SJSA1 (cell line): ENCODE measurements at places on chromosomes 6 and 20.

DNA sequence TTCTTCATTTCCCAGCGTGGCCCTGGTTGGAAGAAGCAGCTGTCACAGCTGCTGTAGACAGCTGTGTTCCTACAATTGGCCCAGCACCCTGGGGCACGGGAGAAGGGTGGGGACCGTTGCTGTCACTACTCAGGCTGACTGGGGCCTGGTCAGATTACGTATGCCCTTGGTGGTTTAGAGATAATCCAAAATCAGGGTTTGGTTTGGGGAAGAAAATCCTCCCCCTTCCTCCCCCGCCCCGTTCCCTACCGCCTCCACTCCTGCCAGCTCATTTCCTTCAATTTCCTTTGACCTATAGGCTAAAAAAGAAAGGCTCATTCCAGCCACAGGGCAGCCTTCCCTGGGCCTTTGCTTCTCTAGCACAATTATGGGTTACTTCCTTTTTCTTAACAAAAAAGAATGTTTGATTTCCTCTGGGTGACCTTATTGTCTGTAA lies 292.7 kb downstream of the ESR1 start:
- DNase-seq, result no peak

- peak; percentile 86 for DNase-seq
Measured at GRCh38 chr6:12008366-12009179, 3.5 kb upstream of the HIVEP1 start.

DNA sequence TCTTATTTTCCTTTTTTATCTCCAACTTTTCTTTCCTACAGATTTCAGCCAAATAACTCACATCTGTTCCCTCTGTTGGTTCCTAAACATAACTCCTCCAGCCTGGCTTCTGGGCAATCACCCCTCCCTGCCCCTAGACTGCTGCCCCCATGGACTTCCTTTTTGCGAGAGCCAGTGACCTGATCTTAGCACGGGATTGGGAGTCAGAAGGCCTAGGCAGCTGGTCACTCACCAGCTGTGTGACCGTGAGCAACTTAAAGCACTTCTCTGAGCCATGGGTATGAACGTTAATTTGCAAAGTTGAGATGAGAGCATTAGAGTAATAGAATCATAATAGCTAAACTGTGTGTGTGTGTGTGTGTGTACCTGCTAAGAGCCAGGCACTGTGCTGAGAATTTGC lies 4.5 kb upstream of the MMP9 start:
- DNase-seq, result no peak

- DNase-seq, result no peak
Measured at GRCh38 chr20:20417876-20418676, 50.2 kb downstream of the INSM1 start.

DNA sequence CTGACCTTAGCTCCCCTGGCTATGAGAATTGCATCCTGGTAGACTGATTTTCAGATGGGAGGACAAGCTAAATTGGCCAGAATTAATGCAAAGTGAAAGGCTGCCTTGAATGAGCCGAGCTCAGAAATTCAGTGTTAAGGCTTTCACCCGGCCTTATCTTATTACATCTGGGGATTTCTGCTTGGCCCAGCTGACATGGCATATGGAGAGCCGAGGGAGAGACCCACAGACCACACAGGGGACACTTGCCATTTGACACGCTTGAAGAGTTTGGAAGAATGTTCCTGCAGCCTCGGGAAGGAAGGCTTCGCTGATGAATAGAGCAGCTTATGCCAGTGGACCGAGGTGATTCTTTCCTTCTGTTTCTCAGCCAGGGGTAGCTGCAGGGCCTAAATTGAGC lies 9.0 kb downstream of the MOCS3 start:
- DNase-seq, result no peak

DNA sequence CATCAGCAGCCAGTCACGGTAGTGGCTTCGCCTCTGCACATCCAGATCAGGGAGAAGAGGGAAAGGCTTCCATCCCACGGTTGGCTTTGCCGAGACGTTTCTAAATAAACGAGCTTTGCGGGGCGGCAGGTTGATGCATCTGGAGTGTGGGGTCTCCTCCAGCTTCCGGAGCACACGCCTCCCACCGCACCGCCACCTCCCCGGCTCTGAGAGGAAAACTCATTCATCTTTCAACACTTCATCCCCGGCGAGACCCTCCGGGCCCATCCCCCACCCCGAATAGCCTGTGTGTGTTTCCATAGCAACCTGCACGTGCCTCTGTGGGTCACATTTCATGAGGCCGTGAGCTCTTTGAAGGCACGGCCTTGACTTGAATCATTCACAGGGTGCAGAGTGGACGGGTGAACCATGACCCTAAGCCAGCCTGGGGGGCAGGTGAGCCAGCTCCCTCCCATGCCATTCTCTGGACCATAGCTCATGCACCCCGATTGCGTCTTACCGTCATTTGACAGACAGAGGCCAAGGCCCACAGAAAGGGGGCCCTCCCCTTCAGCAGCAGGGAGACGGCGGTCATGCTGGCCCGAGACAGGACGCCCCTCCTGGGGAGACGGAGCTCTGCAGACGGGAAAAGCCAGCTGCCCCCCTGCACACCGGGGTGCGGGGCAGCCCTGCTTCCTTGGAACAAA lies 16.2 kb upstream of the CHRNA4 start:
- no peak for DNase-seq

GRCh38 chr20:59182401-59183044 lies 18.9 kb downstream of the ZNF831 start:
- no peak for DNase-seq

DNA sequence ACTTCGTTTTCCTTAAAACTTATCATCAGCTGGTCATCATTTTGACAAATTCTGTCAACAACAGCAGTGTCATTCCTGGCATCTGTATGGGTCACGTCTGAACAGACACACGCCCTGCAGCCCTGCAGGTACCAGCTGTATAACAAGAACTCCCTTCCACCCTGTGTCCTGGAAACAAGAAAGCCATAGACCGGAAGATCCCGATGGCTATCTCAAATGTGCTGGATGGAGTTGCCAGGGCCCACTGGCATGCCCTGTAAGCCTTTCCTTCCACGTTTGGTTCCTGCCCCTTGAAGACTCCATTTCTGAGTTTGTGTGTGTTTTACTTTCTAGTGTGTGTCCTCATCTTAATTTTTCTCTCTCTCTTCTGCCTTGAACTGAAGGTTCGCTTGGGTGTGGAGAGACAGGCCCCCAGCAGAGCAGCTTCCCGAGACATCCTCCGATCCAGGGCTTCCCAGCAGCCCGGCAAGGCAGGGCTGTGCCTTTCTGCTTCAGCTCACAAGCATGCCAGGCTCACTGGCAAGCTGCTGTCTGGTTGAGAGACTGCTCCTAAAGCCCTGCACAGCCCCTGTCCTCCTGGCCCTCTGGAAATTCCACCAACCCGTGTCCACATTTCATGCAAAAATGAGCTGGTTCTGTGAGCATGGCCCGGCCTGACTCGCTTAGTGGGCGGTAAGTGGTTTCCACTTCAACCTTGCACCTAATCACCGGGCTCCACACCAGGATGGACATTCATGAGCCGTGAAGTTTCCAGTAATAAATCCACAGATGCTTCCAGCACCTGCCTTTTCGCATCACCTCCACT lies 8.7 kb downstream of the GFRA4 start:
- no peak for DNase-seq

- no peak for DNase-seq
Measured at GRCh38 chr20:40811660-40812414, 122.8 kb upstream of the MAFB start.

GRCh38 chr6:87822011-87822410 lies 120.0 kb upstream of the AKIRIN2 start:
- DNase-seq, result peak; percentile 18

DNA sequence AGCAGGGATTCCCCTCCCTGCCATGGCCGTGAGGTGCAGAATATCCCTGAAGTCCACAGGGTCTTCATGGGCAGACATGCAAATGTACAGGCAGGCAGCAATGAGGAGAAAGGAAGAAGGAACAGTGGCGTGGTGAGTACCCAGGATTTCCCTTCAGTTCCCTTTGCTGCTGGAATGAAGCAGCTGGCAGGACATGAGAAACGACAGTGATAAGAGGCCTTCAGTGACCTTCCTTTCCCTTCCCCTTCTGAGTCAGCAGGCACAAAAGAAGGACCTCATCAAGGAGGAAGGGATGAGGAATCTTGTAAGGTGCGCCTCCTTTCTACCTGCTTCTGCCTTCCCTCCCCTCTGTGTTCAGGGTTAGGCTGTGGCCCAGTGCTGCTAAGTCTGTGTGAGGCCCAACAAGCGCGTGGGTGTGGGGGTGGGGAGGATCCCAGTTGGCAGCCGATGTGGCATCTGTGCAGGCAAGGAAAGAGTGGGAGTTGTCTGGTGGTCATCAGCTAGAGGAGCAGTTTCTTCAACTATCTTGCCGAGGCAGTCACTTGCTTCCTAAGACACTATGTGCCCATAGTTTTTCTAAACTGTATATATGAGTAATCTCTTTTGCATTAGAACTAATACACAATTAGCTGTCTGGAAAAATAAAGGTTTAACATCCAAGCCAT lies 29.5 kb upstream of the FBXO9 start:
- DNase-seq, result peak; percentile 36

GRCh38 chr6:163828038-163828795 lies 413.7 kb downstream of the QKI start:
- no peak for DNase-seq

DNA sequence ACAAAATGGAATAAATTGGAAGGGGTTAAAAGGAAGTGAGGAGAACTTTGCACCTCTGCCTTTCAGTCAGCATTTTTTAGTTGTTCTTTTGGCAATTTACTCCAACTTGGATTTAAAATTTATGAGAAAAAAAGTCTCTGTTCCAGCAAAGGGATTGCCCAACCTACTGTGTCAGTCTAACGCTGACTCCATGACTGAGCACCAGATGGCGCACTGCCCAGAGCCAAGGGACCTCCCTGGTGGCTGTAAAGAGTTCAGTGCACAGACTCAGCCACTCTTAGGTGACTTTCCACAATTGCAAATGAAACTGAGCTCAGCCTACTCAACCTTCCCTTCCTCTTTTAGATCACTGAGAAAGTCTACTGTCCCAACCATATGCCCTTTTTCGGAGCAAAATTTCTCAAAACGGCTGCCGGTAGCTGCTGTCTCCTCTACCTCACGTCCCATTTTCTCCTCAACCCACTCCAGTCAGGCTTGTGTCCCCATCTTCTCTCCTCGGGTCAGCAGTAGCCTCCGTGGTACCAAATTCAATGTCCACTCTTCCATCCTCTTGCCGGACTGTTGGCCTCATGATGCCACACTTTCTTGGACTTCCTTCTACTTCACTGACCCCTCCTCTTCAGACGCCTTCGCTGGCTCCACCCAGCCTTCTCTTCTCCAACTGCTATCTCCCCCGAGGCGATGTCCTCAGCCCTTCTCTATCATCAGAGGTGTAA lies 38.7 kb downstream of the GSTA2 start:
- peak; percentile 70 for DNase-seq

DNA sequence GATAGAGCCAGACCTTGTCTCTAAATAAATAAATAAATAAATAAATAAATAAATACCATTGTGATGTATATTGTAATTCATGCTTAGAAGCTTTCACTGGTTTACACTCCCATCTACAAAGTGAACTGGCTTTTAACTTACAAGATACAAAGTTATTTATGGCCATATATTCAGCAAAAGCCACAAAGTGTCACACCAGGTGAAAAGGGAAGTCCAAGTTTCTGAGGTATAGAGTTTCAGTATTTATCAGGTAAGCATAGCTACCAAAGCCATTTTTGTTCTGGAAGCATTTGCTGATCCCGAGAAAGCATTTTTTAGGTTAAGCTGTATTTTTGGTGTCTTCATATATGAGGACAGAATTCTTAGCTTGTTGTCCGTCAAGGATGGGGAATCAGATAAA lies 22.1 kb upstream of the PKIG start:
- no peak for DNase-seq

- no peak for DNase-seq
Measured at GRCh38 chr20:51513545-51513944, 29.0 kb downstream of the NFATC2 start.

- DNase-seq, result no peak
Measured at GRCh38 chr6:136539967-136540652, 10.1 kb downstream of the MAP7 start.

- DNase-seq, result no peak
Measured at GRCh38 chr20:44809380-44810060, 826 bp downstream of the RIMS4 start.

GRCh38 chr6:84065693-84066290 lies 32.2 kb downstream of the MRAP2 start:
- no peak for DNase-seq

- no peak for DNase-seq
Measured at GRCh38 chr6:148998704-148999103, 251.9 kb downstream of the UST start.

DNA sequence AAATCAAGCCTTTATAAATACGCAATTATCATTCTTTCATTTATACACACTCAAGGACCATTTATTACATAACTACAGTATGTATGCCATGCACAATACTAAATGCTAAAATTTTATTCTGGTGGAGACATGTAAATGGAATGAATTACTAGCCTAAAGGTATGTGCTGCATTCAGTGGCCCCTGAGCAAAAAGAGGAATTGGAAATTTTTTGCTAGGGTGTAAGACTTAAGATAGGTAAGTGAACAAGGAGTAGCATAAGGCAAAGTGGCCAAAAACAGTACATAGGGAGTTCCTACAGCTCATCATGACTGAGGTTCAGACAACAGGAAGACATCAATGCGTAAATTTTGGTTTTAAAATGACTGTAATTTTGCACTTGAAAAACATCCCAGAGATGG lies 2.3 kb upstream of the MTFR2 start:
- no peak for DNase-seq

DNA sequence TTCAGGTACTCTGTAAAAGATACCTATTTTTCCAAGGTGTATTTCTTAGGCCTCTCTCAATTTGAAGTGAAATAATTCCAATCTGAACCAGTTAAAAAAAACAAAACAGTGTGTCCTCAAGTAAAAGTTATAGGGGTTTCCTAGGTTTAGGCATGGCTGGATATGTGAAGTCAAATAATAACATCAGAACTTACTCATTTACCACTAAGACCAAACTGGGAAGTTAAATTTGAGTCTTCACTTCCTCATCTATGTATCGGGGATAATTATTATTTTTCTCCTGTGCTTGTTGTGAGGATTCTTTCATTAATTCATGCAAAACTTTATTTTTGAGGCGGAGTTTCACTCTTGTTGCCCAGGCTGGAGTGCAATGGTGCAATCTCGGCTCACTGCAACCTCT lies 86.2 kb upstream of the PTPRK start:
- no peak for DNase-seq
